ENCODE measurements at places on chromosomes 5 and 9.

- DNase-seq: no peak
Measured at GRCh38 chr5:96902876-96903275, 26.6 kb downstream of the ERAP2 start.

GRCh38 chr5:21918451-21918850 lies 934.7 kb downstream of the CDH12 start:
- DNase-seq: no peak

- no peak for DNase-seq
Measured at GRCh38 chr5:22780756-22781155, 72.4 kb downstream of the CDH12 start.

- no peak for DNase-seq
Measured at GRCh38 chr9:24518545-24518944, 27.2 kb downstream of the IZUMO3 start.

GRCh38 chr5:23071682-23072081 lies 218.5 kb upstream of the CDH12 start:
- DNase-seq: no peak

GRCh38 chr9:112322701-112323377 lies 10.6 kb downstream of the PTBP3 start:
- DNase-seq: no peak

DNA sequence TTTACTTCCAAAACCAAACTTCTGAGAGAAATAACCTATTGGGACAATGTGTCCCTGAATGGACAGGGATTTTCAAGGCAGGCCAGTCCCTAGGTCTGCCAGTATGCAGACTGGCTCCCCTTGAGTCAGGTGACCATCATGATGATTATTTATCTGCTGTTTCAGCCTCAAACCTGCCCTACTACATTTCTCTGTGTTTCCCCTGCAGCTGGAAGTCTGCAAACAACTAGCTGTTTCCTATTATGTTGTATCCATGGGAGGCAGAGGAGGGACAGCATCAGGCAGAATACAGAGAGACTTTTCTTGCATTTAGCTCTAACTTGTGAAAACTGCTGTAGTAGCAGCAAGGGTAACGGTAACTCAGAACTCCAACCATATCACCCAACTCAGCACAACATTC lies 36.2 kb upstream of the IFNK start:
- no peak for DNase-seq

- DNase-seq: no peak
Measured at GRCh38 chr9:125683486-125683885, 23.5 kb downstream of the MAPKAP1 start.

DNA sequence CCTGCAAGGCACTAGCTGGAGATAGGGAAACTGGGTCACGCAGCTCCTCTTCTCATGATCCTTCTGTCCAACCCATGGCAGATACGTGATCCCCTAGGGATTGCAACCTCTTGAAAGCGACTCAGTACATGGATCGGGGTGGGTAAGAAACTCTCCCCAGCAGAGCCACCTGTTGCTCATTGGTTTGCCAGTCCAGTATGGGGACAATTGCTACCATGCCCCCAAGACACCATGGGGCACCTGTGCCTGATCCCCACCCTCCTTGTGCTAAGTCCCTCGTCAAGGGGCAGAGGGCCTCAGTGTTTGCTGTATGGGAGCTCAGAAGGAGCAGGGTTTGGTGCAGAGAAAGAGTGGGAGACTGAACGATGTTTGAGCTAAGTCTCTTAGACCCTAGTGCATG lies 500.9 kb downstream of the ENC1 start:
- no peak for DNase-seq

DNA sequence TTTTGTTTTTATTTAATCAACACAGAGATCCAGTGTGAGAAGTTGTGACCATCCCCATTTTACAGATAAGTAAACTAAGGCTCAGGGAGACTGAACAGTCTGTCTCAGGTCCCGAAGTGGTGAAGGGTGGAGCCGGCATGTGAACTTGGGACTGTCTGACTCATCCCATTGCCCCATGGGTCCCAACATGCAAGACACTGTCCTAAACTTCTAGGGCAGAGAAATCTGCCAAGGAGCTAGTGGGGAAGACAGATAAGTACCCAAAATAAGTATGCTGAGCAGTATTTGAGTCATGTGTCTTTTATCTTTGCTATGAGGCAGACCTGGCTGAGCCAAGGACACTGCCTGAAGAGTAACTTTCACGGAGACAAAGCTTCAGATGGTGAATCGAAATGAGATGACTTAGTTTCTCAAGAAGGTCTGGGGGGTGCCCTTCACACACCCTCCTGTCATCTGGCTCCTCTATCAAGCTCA lies 64.3 kb upstream of the SLC25A51 start:
- DNase-seq: no peak

DNA sequence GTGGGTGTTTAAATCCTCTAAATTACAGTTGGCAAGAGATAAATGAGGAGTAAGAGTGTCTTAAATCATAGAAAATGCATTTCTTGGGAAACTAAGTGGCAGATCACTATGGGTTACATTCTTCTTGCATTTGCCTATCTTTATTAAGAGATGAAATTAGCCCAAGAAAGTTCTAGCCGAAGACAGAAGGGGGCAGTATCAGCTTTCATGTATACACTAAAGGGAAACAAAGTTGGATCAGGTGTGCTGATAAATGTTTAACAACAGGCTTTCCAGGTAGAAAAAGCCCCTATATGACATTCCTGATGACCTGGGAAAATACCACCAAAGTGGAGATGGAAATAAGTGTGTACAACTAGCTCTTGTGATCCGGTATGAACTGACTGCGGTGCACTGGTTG lies 81.9 kb upstream of the TLR4 start:
- no peak for DNase-seq

GRCh38 chr9:124216474-124217176 lies 41.1 kb upstream of the NEK6 start:
- peak; percentile 51 for DNase-seq

DNA sequence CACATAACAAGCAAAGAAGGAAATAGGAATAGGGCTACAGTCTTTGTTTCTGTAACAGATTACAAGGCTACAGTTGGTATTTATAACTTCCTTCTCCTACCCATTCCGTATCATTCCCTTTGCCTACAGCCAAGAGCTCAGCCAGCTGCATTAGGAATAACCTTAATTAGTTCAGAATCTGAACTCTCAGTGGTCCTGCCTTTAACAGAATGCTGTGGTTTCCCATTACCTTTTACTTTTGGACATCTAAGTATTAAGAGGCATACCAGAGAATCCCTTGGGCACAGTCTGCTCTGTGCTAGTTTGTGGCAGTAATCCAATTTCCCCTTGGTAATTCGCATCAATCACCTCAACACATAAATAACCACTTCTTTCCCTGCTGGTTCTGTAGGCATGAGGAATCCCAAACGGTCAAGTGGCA lies 44.2 kb downstream of the PKD2L2 start:
- DNase-seq: no peak

- no peak for DNase-seq
Measured at GRCh38 chr5:158847772-158848171, 251.9 kb downstream of the EBF1 start.

DNA sequence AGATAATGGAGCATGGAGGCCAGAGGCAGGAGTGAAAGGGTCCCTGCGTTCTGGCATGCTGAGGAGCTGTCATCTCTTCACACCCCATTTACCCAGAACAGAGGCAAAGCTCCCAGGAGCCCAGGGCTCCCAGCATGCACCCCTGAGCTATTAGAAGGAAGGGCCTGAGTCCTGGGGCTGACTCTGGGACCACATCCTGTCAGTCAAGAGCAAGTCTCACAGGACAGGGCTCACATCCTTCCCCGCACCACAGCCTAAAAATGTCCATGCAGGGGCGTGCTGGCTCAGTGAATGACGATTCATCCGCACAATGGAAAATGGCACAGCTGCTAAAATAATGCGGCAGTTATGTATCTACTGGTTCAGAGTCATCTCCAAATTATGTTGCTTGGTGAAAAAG lies 31.4 kb downstream of the CAMK2A start:
- no peak for DNase-seq

DNA sequence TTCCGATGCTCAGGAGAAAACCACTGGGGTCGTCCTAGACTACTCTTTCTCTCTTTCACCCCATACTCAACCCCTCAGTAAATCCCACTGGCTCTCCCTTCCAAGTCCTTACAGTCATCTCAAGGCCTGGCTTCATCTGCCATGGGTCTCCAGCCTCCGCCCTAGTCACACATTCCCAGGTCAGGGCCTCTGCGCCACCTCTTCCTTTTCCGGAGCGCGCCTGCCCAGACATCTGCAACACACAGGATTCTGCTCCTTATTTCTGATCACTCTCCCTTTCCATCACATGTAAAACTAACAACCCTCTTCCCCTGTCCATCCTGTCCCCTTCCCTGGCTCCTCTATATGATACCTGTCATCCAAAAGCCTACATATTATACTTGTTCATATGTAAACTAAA lies 39.8 kb downstream of the RAPGEF1 start:
- DNase-seq: no peak

- no peak for DNase-seq
Measured at GRCh38 chr9:97903177-97903576, 19.1 kb downstream of the TRMO start.

DNA sequence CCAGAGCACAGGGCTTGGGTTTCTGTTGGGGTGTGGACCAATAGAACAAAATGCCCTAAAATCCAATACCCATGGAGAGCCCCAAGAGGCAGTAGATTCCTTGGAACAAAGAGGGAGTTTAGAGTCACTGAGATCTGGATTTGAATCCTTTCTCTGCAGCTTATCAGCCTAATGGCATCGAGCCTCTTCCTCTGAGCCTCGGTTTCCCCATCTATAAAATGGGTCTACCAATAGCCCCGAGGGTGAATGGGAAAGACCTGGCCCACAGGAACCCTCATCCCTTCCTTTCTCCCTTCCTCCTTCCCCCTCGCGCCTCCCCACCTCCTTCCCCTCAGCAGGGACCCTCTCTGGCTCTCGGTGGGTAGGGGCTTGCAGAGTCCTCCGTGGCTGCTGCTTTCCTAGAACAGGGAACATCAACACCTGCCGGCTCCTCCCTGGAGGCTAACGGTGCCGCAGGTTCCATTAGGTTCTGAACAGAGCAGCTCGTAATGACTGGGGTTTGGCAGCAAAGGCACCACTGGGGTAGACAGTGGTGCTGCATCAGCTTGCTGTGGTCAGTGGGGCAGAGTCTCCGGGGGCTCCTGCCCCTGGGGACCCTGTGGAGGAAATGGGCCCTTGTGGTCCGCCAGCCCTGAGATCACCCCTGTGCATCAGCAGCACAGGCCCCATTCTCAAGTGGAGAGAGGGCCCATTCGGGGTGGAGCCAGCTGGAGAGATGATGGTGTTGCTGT lies 40.3 kb downstream of the NEK6 start:
- DNase-seq: no peak

DNA sequence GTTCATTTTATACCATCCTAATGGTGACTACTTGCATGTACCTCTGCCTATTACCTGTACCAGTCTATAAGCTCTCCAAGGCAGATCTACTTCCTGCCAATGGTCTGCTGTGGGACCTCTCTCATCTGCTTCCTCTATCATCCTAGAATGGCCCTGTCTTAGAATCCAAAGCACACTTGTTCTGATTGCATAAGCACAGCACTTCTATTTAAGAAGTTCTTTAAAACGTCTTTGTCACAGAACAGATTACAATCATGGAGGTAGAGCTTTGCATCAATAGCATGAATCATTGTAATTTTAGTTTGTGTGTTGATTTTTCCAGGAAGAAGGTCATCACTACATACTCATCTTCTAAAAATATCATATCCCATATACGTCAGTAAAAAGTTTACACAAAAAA lies 131.8 kb upstream of the ACOT12 start:
- DNase-seq: no peak

GRCh38 chr9:126491949-126492348 lies 121.8 kb upstream of the LMX1B start:
- DNase-seq: no peak

- DNase-seq: no peak
Measured at GRCh38 chr9:87609002-87609401, 111.3 kb downstream of the DAPK1 start.

- peak; percentile 22 for DNase-seq
Measured at GRCh38 chr5:134466241-134467069, 54.8 kb upstream of the CDKN2AIPNL start.

- DNase-seq: no peak
Measured at GRCh38 chr9:83020864-83021263, 42.1 kb downstream of the RASEF start.

DNA sequence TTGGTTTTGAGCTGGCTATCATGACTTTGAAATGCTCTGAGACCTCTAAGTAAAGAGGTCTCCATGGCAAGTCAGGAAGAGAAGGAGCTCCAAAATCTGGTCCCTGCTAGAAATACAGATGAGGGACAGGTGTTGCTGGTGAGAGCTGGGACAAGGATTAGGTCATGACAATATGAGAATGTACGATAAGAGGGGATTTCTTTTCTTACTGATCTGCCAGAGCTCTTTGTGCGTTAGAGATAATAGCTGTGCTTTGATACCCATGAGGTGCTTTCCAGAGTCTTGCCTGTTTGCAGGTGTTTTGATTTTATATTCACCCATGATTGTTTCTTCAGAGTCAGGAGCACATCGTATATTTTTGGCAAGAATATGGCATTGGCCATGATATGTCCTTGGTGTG lies 56.5 kb downstream of the ANKRD33B start:
- DNase-seq: no peak

GRCh38 chr5:82152978-82153481 lies 125.1 kb downstream of the RPS23 start:
- no peak for DNase-seq

GRCh38 chr9:93053781-93054331 lies 4.6 kb upstream of the SUSD3 start:
- no peak for DNase-seq

DNA sequence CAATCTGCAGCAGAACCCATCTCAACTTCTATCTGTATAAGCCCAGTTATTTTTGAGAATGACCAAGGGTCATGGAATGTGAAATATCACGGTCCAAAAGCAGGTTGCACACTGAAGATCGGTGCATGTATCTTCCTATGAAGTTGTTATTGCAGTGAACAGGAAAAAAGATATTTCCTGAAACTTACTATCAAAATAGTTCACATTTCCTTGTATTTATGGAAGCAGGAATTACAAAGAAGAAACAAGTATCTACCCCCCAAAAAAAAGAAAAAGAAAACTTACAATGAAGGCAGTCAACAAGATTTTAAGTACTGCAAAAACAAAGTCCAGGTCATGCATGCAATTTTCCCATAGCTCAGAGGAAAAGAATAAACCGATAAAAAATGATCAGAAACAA lies 70.0 kb downstream of the MPDZ start:
- no peak for DNase-seq

GRCh38 chr9:15010581-15010980 lies 100.4 kb upstream of the FREM1 start:
- no peak for DNase-seq

GRCh38 chr5:173689737-173690360 lies 73.4 kb upstream of the BOD1 start:
- DNase-seq: no peak

DNA sequence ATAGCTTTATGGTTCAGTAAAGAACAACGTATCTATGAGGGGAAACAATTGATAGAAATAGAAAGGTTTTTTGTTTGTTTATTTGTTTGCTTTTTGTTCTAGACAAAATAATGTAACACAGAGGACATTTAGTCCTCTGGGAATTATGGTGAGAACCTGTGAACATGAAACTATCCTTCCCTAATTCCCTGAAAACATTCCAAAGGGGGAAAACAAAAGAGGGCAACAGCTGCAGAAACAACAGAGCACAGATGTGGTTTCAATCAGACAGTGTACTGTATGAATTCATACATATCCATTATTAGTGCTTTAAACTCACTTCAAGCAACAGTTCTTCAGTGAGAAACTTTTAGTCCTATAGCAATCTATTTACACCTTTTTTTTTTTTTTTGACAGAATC lies 1489.8 kb upstream of the C9orf72 start:
- no peak for DNase-seq

All from stimulated activated CD4-positive, alpha-beta T cell treated with anti-CD3 and anti-CD28 coated beads, Interleukin-4, amount 100 ng/mL, for 48 hours (primary cell).